ENCODE measurements at places on chromosomes 3 and 15. TPM values are rescaled to one million over a fixed set of nuclear protein-coding genes. Genes with fewer than 3 reads are reported as not detected.

RLBP1 gene
- total RNA-seq = 102 TPM

SST gene
- not detected for total RNA-seq

STAC gene
- 13.7 TPM for total RNA-seq

TRH gene
- total RNA-seq = 14.0 TPM

ITIH4 gene
- 4.9 TPM for total RNA-seq

MCF2L2 gene
- 21.3 TPM for total RNA-seq

IL17RE gene
- total RNA-seq = 0.71 TPM

All from camera-type eye (tissue), 1 donor.